Cardiac septum (tissue), 1 donor: ENCODE measurements at places on chromosomes 7 and 10. TPM values are rescaled to one million over a fixed set of nuclear protein-coding genes. Genes with fewer than 3 reads are reported as not detected.

GRCh38 chr7:30028749-30029635 lies 780 bp downstream of the PLEKHA8 start:
- DNase-seq, result no peak

GRCh38 chr10:74332398-74332797 lies 181.4 kb downstream of the ADK start:
- no peak for DNase-seq

- DNase-seq, result no peak
Observed at GRCh38 chr10:92747600-92747999, 57.8 kb downstream of the HHEX start.

DNA sequence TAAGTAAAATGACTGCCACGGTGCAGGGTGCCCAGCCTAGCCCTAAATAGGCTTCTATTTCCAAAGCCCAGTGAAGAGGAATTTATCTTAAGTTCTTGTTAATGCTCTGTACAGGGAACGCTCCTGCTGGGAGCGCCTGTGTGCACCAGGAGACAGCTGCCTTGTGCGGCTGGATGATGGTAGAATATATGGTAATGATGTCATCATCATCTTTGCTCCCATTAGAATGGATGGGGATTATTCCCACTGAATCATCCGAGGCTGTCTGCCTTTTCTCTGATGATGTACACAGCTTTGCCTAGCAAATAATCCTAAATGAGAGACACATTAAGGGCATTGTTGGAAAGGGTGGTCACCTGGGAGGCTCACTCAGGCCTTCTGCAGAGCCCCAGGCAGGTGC lies 928.1 kb downstream of the CCSER2 start:
- DNase-seq, result no peak

DNA sequence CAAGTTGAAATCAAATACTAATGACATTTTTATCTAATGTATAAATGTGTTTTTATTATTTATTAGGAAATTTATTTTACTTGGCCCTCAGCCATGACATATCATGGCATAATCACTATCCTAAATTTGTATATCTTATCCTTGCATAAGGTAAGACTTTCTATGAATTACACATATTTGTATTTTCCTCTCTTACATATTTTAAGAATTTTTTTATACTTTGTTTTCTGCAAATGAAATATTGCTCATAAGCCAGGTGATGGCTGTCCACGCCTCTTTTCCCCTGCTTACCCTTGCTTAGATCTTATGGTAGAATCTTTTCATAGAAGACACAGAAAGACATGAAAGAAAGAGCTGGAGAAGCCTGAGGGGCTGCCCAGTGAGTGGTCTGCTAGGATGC lies 48.2 kb downstream of the IKZF1 start:
- DNase-seq, result no peak

- no peak for DNase-seq
Observed at GRCh38 chr10:123972481-123973401, 81.1 kb upstream of the CPXM2 start.

DNA sequence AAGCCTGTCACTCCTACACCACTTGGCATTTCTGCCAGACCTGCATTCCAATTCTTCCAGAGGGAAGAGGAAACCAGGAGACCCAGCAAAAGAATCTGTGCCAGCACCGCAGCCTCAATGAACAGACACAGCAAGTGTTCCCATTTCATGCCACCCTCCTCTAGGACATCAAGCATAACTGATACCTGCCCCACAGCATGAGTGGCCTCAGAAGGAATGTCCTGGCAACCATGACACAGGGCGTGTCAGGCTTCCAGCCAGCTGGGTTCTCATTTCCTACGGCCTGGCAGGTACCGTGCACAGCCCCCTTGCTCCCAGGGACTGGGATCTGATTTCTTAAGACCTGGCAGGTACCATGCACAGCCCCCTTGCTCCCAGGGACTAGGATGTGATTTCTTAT lies 7.8 kb downstream of the MAD1L1 start:
- no peak for DNase-seq

The CYP2W1 gene
- total RNA-seq, result not detected

The WIPF3 gene
- 11.6 TPM for total RNA-seq

DNA sequence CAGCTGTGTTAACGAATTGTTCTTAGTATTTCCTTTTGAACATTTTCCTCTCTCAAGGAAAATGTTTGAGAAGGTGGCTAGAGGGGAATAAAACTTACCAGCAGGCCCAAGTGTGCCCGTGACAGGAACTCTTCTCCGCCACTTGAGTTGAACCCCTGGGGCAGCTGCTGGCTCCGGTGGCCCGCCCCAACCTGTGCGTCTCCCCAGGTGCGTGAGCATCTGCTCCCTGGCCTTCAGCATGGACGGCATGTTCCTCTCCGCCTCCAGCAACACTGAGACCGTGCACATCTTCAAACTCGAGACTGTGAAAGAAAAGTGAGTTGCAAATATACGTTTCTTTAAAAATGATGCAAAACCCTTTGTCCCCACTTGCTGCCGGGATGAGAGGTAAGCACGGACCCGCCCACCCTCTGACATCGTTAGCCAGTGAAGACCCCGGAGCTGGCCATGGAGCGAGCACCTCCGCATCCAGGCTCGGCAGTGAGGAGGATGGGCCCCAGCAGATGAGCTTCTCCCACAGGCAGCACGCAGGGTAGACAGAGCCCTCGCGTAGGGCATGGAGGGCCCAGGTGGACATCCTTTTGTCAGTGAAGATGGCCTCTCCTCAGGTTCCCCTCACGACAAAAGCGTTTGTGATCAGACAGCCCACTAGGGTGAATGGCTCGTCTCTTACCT lies 35.7 kb downstream of the WIPI2 start:
- DNase-seq, result no peak

The HABP2 gene
- total RNA-seq, result not detected
